Lower lobe of right lung (tissue), 2 donors: ENCODE measurements at places on chromosomes 2 and 18. TPM values are rescaled to one million over a fixed set of nuclear protein-coding genes. Genes with fewer than 3 reads are reported as not detected.

DNA sequence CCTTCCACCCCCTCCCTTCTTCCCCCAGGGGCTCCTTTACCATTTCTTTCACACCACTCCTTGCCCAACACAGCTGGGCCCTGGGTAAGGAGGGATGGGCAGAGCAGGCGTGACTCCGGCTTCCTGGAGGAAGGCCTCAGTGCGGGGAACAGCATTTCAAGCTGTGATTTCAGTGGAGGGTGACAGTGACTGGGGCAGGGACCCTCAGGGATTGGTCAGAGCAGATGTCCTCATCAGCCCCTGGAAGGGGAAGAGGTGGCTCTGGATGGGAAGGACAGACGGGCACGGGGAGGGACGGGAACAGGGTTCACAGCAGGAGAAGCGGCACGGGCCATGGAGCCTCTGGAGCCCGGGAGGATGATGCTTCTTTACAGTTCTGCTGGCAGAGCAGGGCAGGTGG, 130.8 kb upstream of the TWIST2 start:
- DNase-seq, result no peak

DNA sequence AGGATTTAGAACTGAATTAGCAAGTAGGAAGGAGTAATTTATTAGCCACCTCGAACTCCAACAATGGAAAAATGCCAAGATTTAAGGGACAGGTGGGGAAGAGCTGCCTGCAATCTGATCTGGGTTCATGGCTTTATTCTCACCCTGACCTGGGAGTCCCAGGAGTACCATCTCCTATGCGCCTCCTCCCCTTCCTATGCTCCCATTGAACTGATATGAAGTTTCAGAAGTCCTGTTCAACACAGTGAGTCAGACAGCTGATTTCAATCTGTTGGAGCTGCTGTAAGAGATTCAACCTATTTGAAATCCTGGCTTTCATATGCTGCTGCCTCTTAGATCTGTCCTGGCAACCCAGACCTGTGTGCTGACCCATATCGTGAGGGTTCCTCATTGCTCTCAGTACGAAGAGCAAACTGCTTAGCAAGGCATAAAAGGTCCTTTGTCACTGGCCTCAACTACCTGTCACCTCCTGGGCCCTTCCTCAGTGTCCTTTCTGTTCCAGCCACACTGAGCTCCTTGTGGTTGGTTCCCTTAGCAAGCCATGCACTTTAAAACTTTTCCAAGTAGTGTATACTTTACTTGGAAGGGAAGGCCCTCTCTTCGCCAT, 15.9 kb upstream of the CD28 start:
- DNase-seq, result no peak

DNA sequence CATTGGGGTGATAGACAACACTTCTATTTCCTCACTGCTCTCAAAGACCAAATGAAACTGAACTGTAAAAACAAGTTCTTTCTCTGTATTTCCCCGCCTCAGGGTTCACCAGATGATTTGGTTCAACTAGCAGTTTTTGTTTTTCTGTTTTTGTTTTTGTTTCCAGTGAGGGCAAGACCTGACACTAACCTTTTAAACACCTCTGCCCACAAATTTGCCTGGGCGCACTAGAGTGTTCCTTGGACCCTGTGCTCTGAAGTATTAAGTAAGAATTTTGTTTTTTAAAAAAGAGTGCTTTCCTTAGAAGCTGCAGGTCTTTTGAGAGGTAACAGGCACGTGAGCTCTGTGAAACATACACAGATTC, 92.9 kb downstream of the DYSF start:
- no peak for DNase-seq

The WDR43 gene
- total RNA-seq, result 27.9 TPM

DNA sequence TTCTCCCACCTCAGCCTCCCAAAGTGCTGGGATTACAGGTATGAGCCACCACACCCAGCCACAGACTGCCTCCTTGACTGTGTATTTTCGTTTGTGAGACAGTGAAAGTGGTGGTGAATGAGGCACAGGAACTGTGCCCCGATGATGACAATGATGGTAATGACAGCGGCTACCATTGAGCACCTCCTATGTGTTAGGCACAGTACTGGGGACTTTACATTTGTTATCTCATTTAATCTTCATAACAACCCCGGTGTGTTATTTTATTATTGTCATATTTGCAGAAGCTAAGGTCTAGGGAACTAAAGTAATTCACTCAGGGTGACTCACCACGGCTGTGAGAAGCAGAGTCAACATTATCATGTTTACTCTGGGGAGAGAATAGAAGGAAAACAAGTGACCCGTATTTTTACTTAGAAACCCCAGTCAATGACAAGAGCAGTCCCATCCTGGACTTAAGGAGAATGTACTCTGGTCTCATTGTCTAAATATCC, 77.6 kb upstream of the ALPP start:
- no peak for DNase-seq

DNA sequence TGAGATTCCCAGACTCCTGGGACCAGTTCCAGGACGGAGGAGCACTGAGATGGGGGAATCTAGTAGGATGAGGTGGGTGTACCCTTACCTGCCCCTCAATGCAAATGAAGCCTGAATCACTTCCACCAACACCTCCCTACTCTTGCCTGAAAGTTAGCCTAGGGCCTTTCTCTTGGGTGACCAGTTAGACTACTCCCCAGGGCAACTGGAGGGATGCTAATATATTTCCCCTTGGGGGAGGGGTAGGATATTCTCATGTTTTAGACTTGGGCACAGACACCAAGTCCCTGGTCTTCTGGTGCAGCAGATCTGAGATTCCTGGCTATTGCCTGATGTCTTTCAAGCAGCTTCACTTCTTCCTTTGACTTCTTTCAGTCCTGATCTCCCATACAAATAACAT, 334.5 kb downstream of the ALK start:
- DNase-seq, result no peak

DNA sequence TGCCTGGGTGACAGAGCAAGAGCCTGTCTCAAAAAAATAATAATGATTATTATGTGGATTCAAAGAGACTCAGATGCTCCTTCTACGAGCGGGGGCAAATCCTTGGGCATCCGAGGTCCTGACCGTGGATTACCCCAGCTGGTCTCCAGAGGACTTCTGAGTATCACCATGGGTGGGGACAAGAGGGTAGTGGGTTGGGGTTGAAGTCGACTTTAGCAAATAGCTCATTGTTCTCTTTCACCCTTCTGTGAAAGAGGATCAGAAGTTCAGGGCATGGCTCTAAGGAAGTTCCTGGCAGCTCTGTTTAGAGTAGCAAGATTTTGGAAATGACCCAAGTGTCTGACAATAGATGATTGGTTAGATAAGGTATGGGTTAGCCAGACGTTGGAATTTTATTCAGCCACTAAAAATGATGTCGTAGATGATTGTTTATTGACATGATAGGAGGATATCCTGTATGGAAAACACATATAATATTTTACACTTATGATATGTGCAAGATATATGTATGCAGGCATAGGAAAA, 59.0 kb upstream of the SPRED2 start:
- no peak for DNase-seq

The SP140 gene
- total RNA-seq, result 15.0 TPM

The AMMECR1L gene
- total RNA-seq, result 14.8 TPM

The ZNF407 gene
- total RNA-seq, result 16.1 TPM

The DNAH7 gene
- 9.2 TPM for total RNA-seq

The PJVK gene
- total RNA-seq, result 3.0 TPM

- no peak for DNase-seq
Observed at GRCh38 chr2:19367326-19367725, 8.9 kb upstream of the OSR1 start.

The MDH1B gene
- 3.3 TPM for total RNA-seq

DNA sequence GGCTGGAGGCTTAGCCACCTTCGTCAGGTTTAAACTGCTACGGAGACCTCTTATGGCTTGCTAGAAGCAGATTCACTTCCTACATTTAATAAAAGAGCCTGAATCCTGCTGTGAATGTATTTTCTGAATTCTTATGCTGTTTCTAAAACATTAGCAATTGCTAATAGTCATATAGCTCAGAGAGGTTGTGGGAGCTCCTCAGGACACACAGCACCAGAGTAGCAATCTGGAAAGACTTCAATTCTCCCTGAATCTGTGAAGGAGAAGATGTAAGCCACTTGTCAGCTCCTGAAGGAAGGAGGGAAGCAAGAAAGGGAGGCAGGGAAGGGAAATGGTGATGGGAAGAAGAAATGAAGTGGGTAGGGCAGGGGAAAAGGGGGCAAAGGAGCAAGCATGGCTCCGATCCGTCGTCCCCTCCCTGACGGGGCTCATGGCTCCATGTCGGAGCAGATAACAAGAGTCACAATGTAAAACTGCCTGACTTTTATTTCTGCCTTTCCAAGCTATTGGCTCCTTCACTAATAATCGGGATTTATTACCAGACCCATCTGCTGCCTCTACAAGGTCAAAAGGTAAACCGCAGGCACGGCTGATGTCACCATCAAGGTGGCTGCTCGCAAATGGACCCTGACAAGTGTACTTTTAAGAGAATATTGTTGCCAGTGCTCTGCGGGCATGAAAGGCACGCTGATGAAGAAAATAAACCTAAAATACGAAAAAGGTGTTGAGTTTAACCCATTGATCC, 656.0 kb upstream of the SALL3 start:
- no peak for DNase-seq

DNA sequence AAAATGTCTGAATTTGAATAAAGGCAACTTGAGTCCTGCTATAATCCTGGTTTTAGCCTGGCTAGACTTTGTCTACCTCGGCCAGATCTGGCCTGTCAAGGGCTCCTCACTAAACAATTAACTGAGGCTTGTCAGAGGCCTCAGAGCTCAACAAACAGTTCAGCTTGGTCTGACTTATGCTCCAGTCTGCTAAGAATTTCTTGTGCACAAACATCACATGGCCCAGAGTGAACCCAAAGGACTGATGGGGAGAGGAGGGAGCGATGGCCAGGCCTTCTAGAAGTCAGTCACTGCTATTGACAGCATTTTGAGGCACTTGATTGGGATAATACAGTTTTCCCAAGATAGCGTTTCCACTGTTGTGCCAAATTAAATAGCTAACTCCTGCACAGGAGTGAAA, 555.1 kb upstream of the ID2 start:
- DNase-seq, result no peak

The PAX3 gene
- total RNA-seq, result not detected
